ENCODE measurements at places on chromosomes 2 and 18.
A peak's percentile ranks its signal among the peaks of the same experiment; 100 is the strongest.

DNA sequence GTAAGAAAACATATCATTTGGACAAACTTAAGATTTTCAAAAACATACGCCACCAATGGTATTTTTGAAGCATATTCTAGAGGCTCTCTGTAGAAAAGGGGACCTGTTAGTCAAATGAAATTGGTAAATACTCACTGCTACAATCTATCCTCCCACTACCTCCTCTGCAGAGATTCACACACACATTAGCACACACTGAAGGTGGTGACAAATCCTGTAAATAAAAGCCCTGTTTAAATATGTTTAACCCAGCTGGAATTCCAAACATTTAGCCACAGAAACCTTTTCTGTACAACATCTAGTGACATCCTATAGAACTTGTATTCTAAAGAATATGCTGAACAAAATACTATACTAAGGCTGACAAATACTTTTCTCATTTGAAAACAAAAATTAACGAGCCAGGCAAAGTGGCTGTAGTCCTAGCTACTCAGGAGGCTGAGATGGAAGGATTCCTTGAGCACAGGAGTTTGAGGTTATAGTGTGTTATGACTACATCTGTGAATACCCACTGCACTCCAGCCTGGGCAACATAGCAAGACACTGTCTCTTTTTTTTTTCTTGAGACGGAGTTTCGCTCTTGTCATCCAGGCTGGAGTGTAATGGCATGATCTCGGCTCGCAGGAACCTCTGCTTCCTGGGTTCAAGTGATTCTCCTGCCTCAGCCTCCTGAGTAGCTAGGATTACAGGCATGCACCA is 25.9 kb downstream of the ALS2 start:
- no peak for DNase-seq

DNA sequence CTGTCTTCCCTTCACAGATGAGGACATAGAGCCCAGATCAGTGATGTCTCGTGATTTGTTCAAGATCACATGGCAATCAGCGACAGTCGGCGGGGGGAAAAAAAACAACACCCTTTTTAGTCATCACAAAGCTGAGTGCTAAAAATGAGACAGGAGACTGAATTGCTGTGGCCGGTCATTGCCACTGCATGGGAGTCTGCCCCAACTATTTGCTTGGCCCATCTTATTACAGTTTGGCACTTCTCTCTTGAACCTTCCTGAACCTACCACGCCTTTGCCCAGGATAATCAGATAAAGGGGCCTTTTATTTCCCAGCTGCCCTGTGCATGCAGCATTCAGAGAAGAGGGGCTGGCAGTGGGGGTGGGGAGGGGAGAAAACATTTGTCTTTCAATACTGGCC is 42.7 kb downstream of the SETBP1 start:
- DNase-seq = peak; percentile 49

- no peak for DNase-seq
Observed at GRCh38 chr18:1308686-1309085, 404.0 kb downstream of the ADCYAP1 start.

GRCh38 chr2:10495311-10495987 is 47.3 kb upstream of the ODC1 start:
- DNase-seq = no peak

DNA sequence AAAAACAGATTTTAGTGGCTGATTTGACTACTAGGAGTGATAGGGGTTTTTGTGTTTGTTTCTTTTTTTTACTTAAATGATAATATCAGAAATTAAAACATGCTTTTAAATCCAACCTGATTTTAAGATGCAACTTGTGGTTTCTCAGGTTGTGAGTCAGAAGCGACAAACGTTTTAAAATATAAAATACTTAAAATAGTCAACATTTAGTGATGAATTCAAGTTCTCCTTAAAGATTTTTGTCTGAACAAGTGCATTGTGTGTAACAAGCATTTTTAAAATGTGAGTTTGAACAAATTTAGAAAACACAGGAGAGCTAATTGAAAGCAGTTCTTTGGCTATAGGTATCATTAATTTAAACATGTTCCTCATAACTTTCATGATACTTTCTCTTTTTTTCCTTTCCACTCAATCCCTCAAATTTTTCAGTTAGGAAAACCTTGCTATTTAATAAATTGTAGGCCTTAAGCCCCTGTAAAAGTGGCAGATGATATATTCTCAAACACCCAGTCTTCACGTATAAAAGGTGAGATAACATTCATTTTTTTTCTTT is 3.6 kb downstream of the TBR1 start:
- no peak for DNase-seq

DNA sequence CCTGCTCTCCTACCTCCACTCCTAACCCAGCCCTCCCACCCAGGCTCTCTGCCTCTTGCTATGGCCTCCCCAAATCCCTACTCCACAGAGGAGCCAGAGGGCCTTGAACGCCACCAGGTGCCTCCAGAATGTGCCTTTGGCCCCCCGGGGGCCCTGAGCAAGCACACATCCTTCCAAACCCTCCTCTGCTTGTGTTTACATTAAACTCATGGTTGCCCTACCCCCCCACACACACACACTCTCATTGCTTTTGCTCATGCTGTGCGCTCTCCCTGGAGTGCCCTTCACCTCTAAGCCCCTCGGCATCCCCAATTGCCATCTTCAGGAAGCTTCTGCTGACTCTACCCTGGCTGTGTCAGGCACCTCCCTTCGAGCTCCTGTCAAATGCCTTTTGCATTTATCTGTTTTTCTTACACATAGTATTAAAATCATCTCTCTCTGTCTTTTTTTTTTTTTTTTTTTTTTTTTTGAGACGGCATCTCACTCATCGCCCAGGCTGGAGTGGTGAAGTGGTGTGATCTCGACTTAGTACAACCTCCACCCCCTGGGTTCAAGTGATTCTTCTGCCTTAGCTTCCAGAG is 16.3 kb upstream of the TET3 start:
- no peak for DNase-seq

DNA sequence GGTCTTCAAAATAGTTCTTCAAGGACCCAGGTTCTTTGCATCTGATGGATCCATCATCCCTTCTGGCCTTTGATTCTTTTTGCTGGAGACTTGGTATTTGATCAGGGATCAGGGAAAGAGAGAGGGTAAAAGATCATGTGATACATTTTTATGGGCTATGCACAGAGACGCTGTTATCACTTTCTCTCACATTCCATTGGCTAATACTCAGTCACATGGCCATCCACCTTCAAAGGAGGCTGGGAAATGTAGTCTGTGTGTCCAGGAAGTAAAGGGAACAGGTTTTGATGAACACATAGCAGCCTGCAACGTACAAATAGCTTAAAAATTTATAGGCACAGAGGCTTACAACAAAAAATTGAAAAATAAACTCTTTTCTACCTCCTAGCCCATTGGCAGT is 629.6 kb upstream of the FANCL start:
- peak; percentile 40 for DNase-seq

GRCh38 chr2:179454443-179455171 is 190.0 kb upstream of the SESTD1 start:
- no peak for DNase-seq

- no peak for DNase-seq
Observed at GRCh38 chr2:160471950-160472349, 21.7 kb downstream of the RBMS1 start.

DNA sequence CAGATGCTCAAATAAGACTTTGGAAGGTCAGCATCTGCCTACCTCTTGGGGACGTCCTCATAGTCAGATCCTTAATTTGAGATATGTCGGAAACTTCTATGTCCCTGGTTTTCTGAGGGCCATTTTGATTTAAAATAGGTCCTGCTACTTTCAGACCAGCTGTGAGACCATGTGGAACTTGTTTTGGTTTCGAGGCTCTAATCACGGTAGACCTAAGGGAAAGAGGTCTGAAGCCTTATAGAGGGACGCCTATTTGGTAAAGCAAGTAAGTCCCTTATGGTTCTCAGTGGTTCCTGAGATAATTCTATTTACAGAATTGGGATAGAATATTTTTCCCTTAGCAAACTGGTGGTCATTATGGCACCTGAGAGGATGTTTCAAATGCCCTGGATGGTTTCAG is 75.1 kb downstream of the RFTN2 start:
- DNase-seq = no peak

GRCh38 chr18:57891707-57892391 is 88.7 kb upstream of the ATP8B1 start:
- DNase-seq = no peak

DNA sequence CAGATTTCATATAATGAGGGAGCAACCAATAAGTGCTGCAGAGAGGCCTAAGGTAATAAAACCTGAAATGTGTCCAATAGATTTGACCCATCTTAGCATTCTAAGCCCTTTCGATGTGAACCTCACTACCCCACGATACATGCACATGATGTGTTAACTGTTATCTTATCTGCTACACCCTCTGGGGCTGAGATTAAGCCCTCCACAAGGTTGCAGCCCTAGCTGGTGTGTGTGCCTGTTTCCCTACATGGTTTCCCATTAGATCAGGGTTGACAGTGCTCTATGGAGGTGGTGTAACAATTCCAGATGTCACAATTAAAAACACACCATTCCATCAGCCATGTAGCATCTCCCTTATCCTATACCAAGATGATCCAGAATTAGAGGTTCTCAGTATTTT is 68.9 kb upstream of the THSD7B start:
- DNase-seq = no peak

DNA sequence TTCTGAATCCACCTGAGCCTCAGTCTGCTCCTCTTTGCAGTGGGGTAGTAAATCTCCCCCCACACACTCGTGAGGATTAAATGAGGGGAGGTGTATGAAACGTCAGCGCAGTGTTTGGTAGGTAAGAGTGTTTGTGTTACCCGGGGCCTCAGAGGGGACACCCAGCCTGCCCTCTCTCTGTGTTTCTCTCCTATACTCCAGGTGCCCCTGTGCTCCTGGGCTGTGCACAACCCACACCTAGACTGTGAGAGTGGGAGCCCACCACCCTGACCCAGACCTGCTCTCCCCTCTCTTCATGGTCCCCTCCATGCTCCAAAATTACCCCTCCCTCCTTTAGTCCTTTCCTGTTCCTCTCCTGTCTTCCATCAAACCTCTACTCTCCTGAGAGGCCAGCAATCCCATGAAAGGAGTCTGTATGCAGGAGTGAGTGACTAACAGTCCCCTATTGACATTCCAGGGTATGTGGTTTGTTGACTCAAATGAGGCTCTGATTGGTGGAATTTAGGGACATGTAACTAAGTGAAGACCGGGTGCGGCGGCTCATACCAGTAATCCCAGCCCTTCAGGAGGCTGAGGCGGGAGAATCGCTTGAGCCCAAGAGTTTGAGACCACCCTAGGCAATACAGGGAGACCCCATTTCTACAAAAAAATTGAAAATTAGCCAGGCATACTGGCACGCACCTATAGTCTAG is 10.4 kb downstream of the CIB4 start:
- no peak for DNase-seq

- no peak for DNase-seq
Observed at GRCh38 chr18:8607776-8608742, 1.2 kb upstream of the RAB12 start.

- DNase-seq = no peak
Observed at GRCh38 chr2:134706587-134707329, 12.0 kb downstream of the TMEM163 start.

DNA sequence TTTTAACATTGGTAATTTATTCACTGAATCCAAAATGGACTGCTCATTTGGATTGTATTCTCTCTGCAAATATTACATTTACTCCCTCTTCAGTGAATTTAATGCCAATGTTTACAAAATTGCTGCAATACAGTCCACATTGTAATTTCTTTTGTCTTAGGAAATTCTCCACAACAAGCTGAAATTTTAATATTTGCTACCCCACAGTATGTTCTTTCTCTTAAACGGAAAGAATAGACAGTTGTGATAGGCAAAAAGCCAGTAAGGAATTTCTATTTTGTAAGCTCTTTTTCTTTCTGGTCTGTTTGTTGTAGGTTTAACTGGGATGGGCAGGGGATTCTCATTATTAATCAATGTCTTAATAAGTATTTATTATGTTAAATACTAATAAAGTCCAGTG is 92.0 kb downstream of the CSRNP3 start:
- no peak for DNase-seq

GRCh38 chr18:58049000-58049688 is 5.1 kb downstream of the NEDD4L start:
- DNase-seq = no peak

- DNase-seq = no peak
Observed at GRCh38 chr2:195709901-195710806, 53.1 kb downstream of the SLC39A10 start.

- no peak for DNase-seq
Observed at GRCh38 chr2:165079432-165079831, 124.1 kb upstream of the SLC38A11 start.

- DNase-seq = no peak
Observed at GRCh38 chr2:234075518-234075915, 25.0 kb downstream of the SPP2 start.

- no peak for DNase-seq
Observed at GRCh38 chr2:234708091-234708683, 211.3 kb upstream of the ARL4C start.

DNA sequence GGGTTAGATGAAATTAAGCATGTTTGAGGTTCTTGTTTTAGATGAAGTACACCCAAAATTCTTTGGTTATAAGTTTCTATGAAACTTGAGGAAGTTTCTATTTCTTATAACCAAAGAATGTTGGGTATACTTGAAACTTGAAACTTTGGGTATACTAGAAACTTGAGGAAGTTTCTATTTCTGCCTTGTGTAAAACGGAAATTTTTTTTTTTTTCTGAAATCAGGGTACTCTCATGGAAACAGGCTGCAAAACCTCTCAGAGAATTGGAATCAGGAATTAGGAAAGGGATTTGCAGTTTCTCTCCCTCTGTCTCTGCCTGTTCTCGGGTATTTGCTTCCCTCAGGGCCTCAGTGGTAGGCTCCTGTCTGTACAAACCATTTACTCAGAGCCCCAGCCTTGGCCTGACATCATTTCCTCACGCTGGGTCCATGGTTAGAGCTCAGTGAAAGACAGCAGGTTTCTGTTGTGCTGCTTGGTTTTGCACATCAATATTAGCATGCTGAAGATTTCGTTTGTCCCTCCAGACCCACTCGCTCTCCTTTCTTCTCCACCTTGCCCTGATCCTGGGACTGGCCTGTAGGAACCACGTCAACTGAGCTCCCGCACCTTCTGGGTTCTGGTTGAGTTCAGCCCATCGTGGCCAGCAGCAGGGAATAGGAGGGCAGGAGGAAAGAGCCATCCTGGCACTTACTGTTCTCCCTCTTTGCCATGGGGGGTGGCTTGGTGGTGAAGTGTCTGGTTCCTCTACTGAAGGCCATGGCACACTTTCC is 106.4 kb downstream of the POLR1A start:
- DNase-seq = no peak

DNA sequence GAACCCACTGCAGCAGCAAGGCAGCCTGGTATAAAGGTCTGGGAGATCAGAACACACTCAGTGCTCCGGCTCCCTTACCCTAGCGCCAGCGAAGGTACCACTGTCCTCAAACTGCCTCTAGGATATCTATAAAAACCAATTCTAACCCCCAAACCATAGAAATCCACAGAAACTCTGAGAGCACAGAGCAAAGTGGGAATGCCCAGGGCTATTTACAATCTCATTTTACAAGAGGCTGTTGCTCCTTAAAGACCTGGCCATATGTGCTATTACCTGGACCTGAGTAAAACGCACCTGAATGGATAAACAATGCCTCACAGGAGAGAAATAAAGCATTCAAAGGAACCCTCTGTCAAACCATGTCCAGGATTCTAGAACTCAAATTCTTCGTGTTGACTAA is 4.3 kb downstream of the STK39 start:
- no peak for DNase-seq

GRCh38 chr2:199946836-199947235 is 8.5 kb downstream of the TYW5 start:
- no peak for DNase-seq
